ENCODE measurements at places on chromosomes 7 and 10.

DNA sequence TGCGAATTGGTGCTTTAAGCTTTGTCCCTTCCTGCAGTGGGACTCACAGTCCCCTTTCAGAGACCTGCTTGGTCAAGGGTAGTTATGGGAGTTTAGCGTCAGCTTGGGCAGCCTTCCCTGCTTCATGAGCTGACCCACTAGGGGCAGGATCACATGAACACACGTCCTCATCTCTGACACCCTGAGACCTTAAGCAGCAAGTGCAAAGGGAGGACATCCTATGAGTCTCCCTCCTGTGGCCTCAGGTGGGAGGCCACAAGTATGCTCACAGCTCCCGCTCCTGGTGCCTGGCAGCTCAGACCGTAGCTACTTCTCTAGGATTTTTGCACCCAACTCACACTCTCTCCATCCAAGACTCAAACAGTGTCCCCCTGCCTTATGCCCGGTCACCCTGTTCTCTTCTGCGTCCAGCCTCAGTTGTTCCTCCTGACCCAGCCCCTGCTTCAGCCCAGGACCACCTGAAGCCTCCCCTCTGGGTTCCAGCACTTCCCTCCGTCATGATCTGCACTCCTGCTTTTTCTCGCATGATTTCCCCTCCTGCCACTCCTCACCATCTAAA is 136.6 kb upstream of the FAM20C start:
- no peak for DNase-seq

DNA sequence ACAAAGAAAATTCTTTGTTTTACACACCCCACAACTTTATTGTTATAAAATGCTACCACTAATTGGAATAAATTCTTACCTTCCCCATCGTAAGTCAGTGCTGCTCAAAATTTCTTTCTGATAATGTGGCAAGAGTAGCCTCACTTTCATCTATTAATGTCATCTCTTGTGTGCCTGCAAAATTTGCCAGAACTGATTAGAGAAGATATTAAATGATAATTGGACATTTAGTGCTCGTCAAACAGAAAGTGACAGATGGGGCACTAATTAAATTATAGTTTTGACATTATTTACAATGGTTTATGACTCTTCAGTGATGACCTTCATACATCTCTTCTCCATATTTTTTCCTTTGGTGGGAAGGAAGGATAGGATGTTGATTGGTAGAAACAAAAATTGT is 690.9 kb downstream of the NXPH1 start:
- DNase-seq, result no peak

DNA sequence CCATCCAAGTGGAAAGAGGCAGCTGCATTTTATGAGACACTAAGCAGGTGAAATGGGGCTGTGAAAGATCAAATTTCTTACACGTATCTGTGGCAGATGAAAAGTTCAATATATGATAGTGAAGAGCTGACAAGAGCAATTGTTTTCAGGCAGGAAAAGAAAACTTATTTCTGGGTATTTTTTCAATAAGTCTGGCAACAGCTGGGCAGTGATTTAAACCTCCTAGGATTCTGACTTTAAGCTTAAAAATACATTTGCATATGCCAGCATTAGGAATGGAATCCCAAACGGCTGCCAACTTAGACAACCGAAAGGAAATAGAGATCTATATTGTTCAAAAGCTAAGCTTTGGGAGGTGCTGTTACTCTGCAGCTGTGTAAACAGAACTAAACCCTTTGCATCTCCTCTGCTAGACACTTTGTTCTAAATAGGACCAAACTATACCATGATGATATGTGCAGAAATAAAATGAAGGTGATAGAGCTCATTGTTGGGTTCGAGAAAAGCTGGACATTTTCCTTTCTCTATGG is 26.1 kb downstream of the DYNC1I1 start:
- DNase-seq, result peak; percentile 67

- no peak for DNase-seq
These were observed 42.9 kb downstream of the IDE start for GRCh38 chr10:92530891-92531535.

DNA sequence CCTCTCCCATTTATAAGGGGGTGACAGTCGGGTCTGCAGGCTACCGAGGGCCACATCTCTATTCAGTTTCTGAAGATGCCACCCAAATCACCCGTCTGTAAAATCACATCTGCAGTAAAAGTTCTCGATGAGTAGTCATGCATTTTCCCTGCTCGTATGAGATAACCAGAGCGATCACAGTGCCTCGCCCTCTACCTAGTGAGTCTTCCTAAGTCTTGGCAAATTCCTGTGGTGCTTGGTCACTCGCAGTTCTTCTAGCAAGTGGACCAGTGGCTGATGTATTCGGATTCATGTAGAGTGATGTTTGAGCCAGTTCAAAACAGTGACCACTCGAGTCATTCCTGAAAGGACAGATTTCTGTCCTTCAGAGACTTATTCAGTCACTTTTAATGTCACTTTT is 44.9 kb downstream of the INSYN2A start:
- no peak for DNase-seq

GRCh38 chr7:102122026-102122425 is 164.6 kb upstream of the SH2B2 start:
- DNase-seq, result no peak

- DNase-seq, result no peak
These were observed 304.4 kb downstream of the SORCS1 start for GRCh38 chr10:106859892-106860652.

- DNase-seq, result no peak
These were observed 36.4 kb downstream of the ALOX5 start for GRCh38 chr10:45410489-45410806.

- DNase-seq, result no peak
These were observed 37.1 kb downstream of the CCDC71L start for GRCh38 chr7:106623853-106624252.

DNA sequence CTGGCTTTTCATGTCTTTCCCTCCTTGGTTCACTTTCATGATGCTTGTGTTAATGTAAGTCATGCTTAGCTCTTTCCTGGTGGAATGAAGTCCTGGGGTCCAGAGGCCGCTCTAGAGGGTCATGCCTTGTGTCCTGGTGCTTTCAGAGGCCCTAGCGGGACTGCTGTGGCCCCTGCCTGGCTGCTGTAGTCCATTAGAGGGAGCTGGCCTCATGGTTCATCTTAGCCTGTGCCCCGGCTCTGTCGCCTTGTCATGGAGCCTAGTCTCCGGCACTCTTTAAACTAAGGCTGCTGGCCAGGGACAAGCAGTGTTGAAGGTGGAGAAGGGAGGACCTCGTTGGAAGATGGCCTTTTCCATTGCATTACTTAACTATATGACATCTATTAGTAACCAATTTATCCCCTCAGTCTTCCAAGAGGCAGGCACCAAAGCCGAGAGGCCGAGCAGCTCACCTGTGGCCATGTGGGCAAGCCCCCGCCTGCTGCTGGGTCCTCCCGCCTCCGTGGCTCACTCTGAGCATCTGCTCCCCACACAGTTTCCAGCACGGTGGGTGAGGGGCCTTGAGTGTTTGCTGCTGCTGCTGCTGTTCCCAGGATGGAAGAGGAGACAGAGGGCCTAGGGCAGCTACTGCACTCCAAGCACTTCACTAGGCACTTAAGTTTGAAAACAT is 5.0 kb upstream of the NDUFB2 start:
- DNase-seq, result no peak

- DNase-seq, result peak; percentile 68
These were observed 14.3 kb downstream of the MOSPD3 start for GRCh38 chr7:100626530-100627237.

DNA sequence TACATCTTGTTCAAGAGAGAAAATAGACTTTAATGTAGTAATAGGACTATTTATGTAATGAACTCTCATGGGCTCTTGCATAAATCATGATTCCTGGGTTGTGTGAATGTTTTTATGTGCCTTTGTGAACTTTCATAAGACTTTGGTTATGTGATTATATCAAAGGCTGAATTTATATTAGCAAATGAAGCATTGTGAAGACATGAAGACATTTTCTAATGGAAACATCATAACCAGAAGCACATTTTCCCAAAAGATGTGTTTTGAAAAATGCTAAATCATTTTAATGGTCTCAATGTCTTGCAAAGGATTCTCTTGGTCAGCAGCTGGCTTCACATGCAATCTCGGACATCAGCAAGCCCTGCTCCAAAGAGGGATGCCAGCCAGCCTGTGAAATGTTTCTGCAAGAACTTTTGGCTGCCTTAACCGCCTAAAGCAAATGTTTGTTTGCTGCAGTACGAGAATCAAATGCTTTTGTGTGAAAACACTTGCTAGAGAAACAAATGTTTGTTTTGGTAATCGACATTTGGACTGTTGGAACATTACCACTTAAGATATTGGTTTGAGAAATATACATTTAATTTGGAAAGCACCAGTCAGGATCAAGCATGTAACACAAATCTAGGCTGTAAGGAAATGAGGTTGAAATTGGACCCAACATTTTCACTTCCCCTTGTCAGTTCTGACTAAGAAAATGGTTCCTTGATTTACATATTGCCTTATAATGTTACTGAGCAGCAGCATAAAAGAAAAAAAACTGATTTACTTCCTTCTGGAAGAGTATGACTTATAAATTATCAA is 102.1 kb downstream of the RTKN2 start:
- DNase-seq, result no peak

DNA sequence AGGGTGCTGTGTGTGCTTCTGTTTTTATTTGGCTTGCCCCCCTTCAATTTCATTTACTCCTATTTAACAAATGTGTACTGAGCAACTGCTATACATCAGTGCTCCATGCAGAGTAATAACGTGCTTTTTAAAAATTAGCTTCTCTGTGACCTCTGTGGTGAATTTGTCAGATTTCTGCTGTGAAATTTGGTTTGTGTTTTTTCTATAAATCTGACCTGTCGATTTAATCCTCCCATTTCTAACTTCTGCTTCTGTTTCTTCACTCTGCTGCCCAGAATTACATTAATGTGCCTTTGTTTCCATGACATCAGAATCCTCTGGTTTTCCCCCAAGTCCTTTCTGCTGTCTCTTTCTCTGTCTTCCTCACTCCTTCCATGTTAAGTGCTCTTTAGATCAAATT is 123.8 kb upstream of the CACNA2D1 start:
- DNase-seq, result no peak

GRCh38 chr10:93461807-93462178 is 20.3 kb downstream of the MYOF start:
- peak; percentile 89 for DNase-seq

GRCh38 chr10:86316990-86317389 is 49.6 kb downstream of the GRID1 start:
- no peak for DNase-seq

- DNase-seq, result no peak
These were observed 17.7 kb downstream of the MDFIC start for GRCh38 chr7:114939484-114940097.

- DNase-seq, result no peak
These were observed 13.5 kb upstream of the SFMBT2 start for GRCh38 chr10:7424315-7424714.

DNA sequence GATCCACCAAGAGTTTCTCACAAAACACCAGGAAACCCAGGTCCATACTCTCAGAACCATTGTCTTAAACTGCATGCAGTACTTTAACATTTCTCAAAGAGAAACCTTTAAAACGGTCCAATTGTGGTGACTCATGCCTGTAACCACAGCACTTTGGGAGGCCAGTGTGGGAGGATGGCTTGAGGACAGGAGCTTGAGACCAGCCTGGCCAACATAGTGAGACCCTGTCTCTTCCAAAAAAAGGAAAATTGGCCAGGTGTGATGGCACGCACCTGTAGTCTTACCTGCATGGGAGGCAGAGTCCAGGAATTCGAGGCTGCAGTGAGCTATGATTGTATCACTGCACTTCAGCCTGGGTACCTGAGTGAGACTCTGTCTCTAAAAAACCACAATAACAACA is 97.5 kb upstream of the OIT3 start:
- DNase-seq, result no peak

DNA sequence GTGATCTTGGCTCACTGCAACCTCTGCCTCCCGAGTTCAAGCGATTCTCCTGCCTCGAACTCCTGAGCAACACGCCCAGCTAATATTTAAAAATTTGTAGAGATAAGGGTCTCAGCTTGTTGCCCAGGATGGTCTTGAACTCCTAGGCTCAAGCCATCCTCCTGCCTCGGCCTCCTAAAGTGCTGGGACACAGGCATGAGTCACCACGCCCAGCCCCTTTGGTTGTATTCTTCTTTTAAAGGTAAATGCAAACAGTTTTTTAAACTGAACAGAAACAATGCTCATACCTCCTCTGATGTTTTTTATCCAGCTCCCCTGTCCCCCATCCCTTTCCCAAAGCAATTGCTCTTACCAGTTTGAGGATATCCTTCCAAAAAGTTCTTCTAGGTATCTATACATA is 79.5 kb upstream of the DUSP5 start:
- no peak for DNase-seq

GRCh38 chr7:100563809-100564400 is 9.8 kb downstream of the SAP25 start:
- peak; percentile 18 for DNase-seq

DNA sequence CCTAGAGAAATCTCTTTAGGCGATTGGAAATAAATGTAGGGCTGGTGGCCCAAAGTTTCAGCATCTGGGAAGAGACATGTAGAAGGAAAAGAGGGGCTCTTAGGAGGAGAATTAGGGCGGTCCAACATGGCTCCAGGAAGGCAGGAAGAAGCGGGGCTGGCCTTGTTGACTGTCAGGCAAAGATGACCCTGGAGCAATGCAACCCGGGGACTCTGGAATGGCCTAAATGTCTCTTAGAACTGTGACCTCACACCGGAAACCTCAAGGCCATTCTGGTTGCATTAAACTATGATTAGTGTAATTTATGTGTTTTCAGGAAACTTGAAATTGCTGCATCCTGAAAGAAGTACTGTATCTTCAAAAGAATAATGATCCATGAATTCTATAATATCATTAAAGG is 66.8 kb downstream of the NRP1 start:
- no peak for DNase-seq

DNA sequence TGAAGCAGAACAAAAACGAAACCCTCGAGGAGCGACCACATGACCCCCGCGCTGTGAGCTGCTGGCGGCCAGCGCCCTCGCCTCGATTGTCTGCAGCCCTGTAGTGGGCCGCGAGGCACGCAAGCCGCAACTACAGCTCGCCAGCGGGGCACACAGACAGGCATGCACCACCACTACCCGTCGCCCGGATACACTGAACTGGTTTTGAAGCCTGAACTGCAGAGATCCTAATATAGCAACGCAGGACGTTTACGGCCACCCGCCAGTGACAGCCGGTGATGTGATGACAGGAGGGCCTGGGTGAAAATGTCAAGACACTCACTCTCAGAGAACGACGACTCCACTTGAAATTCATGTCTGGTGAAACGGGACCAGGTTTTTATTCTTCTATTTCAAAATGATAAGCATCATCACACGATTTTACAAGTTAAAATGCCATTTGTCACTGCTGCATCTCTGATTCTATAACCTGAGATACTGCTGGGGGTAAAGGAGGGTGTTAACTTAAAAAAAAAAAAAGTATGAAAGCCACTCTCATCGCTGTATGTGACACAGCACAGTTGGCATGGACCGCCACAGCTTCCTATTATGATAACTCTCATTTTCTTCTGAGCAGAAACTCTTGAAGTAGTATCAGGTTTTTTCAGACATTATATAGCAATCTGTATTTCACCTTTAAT is 120.3 kb upstream of the DIP2C start:
- DNase-seq, result no peak

- DNase-seq, result no peak
These were observed 72.8 kb downstream of the PODXL start for GRCh38 chr7:131483586-131483985.

All from SHP77 (cell line).